GM19239 (cell line): ENCODE measurements at places on chromosomes 7 and 10.
A peak's percentile ranks its signal among the peaks of the same experiment; 100 is the strongest.

- no peak for DNase-seq
Measured at GRCh38 chr7:50785346-50785745, 2.6 kb upstream of the GRB10 start.

DNA sequence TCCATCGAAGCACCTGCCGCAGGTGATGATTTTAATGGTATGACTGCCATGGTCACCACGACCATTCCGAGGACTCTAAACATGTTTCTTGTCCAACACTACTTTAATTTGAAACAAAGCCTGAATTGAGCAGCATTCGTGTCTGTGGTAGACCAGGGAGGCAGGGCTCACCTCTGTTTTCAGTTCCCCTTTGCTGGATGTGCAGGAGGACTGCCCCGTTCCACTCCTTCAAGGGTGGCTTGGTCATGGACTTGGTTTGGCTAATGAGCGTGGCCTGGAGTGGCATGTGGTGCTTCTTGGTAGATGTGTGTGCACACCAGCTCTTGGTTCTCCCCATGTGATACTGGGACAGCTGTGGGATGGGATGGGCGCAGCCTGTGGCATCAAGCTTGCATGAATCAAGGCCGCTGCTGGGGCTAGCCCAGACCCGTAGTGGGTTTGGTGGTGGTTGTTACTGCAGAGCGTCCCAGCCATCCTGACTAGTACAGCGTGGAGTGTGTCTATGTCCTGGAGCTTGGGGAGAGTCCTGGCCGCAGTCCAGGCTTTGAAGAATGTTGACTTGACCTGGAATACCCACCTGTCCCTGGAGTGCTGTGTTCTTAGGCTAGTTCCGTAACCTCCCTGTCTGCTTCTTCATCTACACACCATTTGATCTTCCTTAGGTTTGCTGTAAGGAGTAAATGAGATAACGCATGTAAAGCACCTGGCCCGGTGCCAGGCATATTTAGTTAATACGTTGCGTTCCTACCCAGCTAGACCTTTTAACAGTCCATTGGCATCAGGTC lies 34.8 kb downstream of the MGMT start:
- DNase-seq: peak; percentile 26

DNA sequence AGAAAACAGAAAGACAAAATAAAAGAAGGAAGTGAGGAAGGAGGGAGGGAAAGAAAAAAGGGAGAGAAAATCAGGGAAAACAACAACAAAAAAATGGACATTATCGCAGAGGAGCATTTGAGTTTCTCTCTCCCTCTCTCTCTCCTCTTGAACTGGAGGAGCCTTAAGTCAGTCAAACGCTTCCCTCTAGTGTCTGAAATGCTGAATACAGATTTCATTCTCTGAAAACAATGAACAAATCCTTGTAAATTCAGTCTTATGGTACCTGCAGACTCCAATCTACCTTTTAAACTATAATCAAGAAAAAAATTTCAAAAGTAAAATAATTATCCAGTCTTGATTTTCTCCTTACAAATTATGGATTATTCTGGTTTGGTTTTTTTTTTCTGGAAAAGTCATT lies 89.2 kb upstream of the PFKP start:
- peak; percentile 33 for DNase-seq

DNA sequence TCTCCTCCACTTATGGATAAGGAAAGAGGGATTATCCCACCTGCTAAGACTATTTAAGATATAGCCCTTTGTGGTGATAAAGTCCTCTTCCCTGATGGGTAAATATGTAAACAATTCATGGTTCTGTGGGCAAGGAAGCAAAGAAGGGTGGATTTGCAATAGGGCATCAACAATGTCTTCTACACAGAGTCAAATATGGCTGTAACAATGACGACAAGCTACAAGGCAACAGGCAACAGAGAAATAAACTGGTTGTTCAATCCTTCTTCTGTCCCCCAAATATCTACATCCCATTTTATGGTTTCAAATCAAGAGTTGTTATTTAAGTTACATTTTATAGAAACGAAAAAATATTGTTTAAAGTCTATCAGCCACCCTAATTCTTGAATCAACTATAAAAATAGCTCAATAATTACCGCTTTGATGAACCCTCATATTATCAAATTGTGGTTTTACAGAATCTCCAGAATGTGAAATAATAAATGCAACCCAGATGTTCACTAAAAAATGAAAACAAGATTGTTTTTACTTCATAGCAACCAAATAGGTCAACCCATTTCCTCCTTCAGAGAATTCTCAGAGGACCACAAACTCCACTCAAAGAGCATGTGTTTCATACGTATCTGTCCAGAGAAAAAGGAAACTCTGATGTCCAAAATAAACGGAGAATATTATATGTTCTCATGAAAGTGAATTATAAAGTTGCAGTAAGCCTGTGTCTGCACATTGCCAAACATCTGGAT lies 13.8 kb downstream of the CYTH3 start:
- no peak for DNase-seq

GRCh38 chr10:113476191-113476590 lies 76.7 kb upstream of the HABP2 start:
- DNase-seq: no peak

DNA sequence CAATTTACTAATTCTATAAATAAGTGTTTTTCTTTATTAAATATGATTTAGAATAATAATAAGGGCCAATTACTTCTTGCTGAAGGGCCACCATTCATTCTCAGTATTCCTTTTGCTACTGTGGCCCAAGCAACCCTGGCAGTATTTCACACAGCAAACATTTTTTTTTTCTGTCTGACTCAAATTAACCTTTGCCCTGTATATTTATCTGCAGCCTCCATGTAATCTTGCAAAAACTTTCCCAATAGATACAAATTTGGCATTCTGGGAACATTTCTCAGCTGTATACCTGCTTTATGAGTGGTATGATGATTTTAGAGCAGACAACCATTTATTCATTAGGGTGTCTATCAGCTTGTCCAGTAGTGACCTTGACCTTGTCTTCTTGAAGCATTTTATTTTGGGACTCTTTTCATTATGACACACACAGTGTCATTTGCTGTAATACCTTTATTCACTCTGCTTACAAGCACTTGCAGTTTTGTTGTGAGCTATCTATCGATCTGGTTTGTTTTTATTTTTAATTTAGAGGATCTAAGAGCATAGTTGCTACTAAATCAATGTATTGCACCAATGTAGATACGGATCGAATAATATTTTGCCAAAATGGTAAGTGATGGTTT lies 159.7 kb upstream of the PLXDC2 start:
- no peak for DNase-seq
